ENCODE measurements at places on chromosomes 2 and 18.

GRCh38 chr2:149470046-149470445 lies 117.5 kb downstream of the MMADHC start:
- DNase-seq: no peak

GRCh38 chr2:201915446-201915845 lies 109.1 kb downstream of the CDK15 start:
- DNase-seq: no peak

DNA sequence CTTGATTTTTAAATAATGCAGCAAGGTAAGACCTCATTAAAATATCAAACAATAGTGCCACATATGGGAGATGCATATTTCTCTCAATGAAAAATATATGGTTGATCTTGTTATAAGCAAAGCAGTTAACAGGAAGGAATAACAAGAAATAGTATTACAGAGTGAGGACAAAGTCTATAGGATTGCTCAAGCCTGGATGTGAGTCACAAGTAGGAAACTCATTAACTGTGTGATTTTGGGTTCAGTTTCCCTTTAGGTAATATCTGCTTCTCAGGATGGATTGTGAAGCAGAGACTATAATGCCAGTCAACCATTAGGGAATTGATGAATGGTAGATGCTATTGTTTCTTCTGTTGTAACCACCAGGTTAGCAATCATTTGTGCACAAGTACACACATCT lies 42.9 kb upstream of the SPHKAP start:
- DNase-seq: no peak

- DNase-seq: no peak
Measured at GRCh38 chr2:5696404-5696944, 4.3 kb downstream of the SOX11 start.

DNA sequence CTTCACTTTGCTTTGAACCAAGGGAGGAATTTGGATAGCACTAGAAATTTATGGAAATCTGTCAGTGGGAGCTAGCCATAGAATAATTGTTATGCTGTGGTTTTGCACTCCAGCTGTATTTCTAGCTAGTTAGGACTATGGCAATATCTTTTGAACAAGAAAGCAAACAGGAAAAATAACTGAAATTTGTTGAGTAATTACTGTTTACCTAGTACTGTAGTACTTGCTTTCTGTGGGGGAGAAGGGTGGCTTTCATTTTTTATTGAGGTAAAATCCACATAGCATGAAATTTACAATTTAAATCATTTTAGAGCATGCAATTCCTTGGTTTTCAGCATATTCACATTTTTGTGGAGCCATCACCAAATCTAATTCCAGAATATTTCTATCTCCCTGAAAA lies 28.4 kb downstream of the MBD5 start:
- DNase-seq: peak; percentile 3

DNA sequence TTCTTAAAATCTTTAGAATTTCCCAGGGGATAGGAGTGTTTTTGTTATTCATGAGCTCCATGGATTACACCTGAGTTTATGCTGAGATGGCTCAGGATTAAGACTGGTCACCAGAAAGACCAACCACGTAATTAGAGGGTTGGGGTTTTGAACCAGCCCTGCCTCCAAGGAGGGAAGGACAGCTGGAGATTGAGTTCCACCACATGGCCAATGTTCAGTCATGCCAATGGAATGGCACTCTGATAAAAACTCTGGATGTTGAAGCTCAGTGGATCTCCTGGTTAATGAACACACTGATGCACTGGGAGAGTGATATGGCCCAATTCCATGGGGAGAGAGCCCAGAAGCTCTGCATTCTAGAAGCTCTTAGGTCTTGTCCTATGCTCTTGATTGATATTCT lies 38.7 kb upstream of the PTPN4 start:
- no peak for DNase-seq

DNA sequence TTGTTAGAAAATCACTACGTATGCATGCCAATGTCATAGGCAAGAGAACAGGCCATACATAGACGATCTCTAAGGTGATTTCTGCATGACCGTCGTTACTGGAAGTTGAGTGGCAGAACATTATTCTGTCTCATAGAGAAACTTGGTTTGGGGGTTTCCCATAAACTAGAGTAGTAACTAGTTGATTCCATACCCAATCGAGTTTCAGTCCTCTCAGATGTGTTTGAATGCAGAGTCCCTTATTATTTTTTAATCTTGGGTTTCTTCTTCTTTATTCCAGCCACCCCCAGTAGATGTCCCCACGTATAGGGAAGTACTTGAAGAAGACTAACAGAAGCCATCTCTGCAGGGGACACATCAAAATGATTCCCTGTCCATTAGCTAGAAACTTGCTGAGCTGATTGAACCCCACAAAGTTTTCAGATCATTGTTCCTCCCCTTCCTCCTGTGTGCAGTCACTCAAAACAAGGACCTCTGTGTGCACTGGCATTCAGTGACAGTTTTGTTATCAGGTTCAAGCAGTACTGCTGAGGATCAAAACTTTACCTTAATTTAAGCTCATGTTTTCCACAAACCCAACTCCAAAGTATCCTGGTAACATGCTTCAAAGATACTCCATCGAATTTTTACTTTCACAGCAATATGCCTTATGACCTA lies 68.4 kb upstream of the CDCA7 start:
- no peak for DNase-seq

DNA sequence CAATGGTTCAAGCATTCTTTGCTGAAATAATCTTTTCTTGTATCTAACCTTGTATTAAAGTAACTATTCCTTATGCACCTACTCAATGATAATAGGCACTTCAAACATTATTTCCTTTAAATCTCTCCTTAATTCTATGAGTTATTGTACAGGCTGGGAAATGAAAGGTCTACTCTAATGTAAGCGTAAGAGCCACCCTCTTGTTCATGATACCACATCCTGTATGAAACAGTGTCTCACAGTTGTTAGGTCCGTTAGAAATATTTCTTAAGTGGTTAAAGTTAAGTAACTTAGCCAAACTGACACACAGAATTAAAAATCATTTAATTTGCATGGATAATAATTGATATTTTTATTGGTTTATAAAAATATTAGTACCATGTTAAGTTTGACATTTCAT lies 162.5 kb upstream of the RPRM start:
- no peak for DNase-seq

DNA sequence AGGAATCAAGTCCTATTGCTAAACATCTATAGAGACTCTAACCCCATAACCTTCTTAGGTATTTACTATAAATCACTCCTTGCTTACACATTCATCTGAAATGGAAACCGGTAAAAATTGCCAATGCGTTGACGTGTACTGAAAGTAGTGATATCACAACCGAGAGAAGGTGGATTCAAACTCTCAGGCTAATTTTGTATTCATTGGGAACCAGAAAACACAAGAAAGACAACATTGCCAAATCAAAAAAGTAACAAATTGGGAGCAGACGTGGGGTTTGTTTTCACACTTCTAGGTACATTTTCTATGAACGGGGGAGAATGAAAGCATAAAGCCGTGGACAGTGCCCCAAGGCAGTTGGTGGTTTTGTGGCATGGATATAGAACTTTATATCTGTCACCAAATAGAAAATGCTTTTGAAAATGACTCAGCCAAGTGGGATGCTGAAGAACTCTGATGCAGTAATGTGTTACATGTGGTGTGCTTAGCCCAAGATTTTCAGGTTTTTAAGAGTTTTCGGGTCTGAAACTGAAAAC lies 155.1 kb upstream of the RASGRP3 start:
- DNase-seq: no peak

GRCh38 chr2:119289093-119289492 lies 65.5 kb downstream of the STEAP3 start:
- no peak for DNase-seq

DNA sequence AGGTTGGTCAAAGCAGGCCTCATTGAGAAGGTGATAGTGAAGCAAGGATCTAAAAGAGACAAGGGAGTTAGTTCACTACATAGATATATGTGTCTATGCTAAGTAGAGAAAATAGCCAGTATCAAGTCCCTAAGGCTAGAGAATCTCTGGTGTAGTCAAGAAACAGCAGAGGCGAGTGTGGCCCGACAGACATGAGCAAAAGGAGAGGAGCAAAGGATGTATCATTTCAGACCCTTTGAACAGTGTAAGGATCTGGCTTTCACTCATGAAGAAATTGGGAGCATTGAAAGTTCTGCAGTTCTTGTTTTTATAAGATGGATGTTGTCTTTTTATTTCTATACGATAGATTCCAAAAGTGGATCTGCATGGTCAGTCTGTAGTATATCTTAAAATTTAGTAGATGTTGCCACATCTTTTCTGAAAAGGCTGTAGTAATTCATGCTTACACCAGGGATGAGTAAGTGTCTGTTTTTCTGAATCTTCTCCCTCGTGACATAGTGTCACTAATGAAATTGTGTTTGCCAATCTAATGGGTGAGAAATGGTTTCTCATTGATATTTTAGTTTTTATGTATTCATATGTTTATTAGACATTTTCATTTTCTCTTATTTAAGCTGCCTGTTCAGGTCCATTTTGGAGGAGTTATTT lies 18.8 kb downstream of the SP100 start:
- no peak for DNase-seq

GRCh38 chr2:148027822-148028221 lies 6.9 kb downstream of the MBD5 start:
- no peak for DNase-seq

GRCh38 chr18:35311496-35311895 lies 21.5 kb upstream of the ZSCAN30 start:
- no peak for DNase-seq

DNA sequence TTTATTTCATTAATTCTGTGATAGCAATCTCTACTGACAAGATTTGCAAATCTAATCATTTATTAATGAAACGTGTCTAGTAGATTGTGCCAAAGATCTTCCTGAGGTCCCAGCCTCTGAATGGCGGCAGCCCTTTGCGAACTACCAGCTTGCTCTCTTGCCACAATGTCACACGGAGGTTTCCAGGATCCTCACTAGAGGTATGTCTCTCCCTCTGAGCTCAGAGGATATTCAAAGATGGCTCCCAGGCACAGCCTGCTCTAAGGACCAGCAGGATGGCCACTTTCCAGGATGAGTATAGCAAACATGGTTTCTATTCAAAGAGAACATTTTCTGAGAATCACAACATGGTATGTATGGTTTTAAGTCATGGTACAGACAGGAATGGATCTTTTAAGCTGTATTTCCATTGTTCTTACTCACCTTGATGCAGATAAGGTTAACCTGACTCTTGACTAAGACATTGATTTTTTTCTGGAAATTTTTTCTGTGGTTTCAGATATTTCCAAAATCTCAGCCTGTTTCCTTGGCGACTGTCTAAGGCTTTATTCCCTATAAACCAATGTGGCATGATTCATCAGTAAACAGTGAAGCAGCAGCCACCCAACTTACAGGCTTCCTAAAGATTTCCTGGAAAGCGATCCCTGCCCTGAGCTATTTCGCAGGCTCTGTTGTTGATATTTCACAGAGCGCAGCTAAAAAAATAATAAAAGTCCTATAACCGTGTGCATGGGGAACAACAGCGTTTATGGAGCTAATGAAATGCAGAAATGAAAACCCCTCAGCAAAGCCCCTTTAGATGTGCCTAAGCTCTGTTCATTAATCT lies 54.1 kb upstream of the KLF7 start:
- DNase-seq: no peak

DNA sequence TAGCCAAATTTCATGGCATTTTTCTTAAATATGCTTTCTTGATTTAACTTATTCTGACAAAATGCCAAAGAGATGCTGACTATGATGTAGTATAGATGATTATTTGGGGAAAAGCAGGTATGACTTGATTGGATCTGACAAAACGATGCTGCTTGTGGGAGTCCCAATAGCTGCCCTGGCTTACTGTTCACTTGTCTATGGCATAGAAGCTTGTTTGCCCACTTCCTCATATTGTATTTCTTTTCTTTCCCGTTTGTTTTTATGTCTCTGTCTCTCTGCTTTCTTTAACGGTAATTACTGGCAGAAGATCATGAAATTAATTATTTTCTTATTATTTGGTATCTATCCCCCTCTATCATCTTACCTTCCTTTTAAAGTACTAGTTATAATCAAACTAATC lies 43.0 kb downstream of the EPC2 start:
- DNase-seq: no peak

- DNase-seq: no peak
Measured at GRCh38 chr2:192585418-192585817, 390.7 kb upstream of the TMEFF2 start.

GRCh38 chr2:100393362-100393761 lies 24.1 kb downstream of the CHST10 start:
- DNase-seq: no peak

- no peak for DNase-seq
Measured at GRCh38 chr2:43519643-43520221, 76.1 kb downstream of the THADA start.

- DNase-seq: no peak
Measured at GRCh38 chr2:200442471-200442870, 67.4 kb downstream of the KCTD18 start.

- DNase-seq: no peak
Measured at GRCh38 chr2:219106251-219106650, 45.5 kb upstream of the IHH start.

DNA sequence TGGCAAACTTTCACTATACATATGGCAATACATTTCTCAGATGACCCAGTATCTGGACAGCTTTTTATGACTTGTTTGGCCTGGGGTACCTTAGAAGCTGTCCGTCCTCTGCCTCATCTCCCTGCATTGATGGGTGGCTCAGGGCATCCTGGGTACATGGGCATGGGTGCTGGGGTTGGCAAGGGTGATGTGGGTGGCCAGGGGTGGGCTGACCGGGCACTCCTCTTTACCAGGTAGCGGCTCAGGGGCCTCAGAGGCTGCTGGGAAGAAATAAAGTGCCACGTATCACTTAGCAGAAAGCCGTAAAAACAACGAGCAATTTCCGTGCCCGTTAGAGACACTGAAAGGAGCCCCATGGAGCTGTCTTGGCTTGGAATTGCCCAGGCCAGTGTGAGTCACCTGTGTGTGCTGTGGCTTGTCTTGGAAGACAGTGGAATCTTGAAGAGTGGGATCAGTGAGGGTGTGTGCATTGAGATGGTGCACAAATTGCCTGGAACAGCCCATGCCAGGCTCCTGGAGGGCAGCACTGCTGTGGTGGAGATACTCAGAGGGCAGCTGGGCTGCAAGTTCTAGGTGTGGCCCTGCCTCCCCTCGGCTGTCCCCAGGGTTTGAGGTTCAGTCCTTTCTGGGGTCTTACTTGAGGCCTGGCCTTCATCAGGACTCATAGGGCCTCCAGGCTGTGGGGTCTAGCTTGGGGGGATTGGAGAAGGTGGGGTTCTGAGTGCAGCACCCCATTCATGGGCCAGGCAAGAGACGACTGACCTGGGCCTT lies 88.8 kb downstream of the FHOD3 start:
- DNase-seq: no peak

GRCh38 chr2:136136931-136137330 lies 19.0 kb upstream of the CXCR4 start:
- DNase-seq: no peak

GRCh38 chr2:157785866-157786662 lies 90.1 kb downstream of the ACVR1 start:
- no peak for DNase-seq

GRCh38 chr18:60549338-60549960 lies 176.9 kb upstream of the MC4R start:
- DNase-seq: peak; percentile 48
